ENCODE measurements at places on chromosomes 3 and 15.

DNA sequence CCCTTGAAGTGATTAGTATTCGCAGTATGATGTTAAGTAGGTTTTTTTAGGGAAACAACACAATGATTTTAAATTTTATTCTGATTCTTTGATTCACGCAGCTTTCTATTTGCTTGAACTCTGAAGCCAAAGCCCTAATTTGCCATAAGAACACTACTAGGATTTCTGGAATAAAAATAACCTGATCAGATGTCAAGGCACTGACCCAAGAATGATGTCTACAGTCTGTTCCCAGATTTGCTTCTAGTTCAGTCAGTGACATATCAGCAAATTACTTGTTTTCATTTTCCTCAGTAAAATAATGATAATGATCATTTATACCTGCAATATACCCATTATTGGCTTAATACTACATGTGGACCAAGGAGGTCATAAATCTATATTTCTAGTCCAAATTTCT, 179.5 kb upstream of the EIF1B start:
- no peak for DNase-seq

DNA sequence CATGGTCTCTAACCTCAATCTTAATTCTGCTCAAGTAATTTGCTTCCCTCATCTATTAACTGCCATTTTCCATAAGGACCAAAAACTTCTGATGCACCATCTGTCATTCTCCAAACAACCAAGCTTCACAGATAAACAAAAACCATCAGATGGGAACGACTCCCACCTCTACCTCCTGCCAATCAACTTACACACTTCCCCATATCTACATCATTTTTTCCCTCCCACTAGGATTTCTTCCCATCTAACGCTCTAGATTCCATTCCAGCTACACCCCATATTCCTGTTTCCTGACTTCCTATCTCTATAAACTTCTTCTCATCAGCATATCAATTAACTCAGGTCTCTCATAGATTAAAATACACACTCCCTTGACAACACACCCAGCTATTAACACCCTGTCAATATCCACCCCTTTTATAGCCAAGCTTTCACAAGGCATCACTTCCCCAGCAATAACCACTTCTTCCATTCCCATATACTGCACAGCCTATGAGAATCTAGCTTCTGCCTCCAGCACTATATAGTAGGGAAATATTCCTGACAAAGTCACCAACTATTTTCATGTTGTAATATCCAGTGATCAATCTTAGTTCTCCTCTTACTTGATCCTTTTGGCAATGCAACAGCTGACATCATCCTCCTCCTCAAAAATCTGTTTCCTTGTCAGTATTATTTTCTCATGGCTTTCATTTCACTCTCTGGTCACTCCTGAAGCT, 39.2 kb downstream of the SNX4 start:
- no peak for DNase-seq

GRCh38 chr3:71350998-71351397, 232.5 kb downstream of the FOXP1 start:
- DNase-seq, result no peak

DNA sequence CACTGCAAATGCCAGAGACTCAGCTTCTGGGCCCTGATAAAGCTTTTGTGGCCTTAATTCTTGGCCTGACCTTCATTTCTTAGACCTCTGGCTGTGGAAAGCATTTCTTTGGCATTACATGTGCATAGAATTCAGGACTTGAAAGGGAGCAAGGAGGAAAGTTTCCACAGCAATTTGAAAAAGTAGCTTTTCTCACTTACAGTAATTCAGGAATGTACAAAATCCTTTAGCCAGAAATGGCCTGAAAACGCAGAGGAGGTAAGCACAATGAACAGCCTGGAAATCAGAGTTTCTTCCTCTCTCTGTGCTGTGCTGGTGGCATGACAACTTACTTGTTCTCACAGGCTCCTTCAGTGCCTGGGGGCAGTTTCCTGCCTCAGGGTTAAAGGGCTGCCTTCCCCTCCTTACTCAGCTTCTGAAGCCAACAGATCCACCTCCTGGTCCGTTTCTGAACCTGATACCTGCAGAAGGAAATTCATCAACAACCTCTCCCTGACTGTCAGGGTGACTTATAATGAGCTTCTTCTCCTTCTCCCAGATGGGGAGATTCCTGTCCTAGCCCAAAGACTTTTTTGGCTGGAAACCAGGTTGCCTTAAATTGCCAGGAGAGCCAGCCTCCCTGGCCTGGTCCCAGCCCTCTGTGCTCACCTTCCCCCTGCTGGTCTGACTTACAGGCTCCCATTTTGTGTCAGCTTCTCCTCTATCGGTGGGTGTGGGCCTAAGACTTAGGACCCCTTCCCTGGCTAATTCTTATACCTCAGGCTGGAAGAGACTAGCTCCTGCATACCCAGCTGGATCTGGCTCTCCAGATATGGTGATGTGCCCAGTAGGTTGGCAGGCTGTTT, 102.3 kb downstream of the MYRIP start:
- DNase-seq, result no peak

GRCh38 chr15:93362203-93362602, 273.2 kb upstream of the RGMA start:
- no peak for DNase-seq

DNA sequence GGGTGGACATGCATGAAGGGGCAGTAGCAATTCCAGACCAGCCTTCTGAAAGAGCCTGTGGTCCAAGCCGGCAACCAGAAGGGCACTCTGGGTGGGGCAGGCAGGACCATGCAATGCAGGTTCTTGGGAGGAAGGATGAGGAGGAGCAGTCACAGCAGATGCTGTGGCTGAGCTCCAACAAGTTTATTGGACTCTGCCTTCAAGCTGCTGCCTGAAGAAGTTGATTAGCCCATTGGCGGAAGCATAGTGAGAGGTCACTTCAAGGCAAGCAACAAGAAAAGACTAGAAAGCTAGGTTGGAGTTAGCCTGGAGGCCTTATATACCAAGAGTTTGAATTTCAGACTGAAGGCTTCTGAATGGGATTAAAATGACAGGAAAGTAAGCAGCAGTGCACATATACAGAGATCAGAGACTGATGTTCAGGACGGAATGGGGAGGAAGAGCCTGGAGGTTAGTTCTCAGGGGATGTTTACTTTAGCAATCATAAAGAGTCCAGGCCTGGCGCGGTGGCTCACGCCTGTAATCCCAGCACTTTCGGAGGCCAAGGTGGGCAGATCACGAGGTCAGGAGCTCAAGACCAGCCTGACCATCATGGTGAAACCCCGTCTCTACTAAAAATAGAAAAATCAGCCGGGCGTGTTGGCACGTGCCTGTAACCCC, 39.9 kb downstream of the SFMBT1 start:
- no peak for DNase-seq

DNA sequence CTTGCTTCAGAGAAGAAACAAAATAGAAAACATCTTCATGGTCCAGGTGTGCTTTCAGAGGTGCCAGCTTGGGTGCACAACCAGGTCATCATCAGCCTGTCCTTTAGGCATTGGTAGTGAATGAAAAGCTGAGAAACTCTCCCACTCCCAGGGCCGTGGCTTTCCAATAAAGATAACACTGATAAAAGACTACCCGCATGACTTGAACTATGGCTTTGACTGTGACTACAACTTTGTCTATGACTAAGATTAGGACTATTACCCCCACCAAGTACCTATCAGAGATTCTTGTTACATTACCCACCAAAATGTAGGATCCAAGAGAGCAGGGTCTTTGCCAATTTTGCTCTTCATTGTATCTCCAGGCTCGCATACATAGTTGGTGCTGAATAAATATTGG, 115.2 kb downstream of the EDEM1 start:
- DNase-seq, result no peak

- no peak for DNase-seq
Measured at GRCh38 chr15:74809956-74810355, 2.7 kb upstream of the LMAN1L start.

DNA sequence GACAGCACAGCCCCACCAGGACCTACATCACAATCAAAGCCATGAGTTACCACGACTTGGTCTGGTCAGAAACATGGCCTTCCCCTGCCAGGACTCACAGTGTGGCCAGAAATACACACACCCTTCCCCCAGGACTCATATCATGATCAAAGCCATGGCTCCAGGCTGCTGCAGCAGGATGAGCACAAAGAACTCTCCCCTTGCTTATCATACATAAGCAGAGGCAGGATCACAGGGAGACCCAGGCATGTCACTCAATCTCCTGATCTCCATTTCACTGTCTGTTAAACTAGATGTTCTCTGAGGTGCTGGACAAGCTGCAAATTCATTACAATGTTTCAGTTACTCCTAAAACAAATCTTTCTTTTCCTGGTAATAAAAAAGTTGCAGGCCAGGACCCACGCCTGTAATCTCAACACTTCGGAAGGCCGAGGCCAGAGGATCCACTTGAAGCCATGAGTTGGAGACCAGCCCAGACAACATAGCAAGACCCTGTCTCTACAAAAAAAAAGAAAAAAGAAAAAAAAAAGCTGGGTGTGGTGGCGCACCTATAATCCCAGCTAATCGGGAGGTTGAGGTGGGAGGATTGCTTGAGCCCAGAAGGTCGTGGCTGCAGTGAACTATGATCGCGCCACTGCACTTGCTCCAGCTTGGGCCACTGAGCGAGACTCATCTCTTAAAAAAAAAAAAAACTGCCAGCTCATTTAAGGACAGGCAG, 1.2 kb downstream of the PFKFB4 start:
- DNase-seq, result no peak

- DNase-seq, result no peak
Measured at GRCh38 chr3:31861826-31862225, 119.2 kb downstream of the OSBPL10 start.

- DNase-seq, result no peak
Measured at GRCh38 chr15:80822676-80823075, 43.5 kb downstream of the CEMIP start.

DNA sequence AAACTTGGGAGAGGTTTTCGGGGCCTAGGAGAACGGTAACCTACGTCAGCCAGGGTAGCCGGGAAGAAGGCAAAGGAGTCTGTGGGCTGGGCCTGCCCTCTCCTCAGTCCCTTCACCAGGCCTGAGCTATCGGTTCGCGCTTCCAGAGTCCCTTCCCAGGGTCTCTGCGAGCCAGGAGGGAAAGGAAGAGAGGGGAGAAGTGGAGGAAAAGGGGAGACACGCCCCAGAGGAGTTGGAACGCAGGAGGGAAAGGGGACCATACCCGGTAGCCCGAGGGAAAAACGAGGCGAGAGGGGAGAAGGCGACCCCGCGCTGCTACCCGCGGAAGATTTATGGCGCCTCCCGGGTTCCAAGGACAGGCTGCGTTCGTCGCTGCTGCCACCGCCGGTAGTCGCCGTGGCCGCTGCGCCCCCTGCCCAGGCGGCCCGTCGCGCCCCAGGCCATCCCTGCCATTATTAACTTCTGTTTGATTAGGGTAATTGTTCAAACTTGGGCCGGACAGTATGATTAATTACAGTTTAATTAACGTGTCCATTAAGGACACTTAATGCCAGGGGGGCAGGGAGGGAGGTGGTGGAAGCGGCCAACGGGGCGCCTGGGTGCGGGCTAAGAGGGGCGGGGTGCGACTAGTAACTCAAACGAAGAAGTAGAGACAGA, 3.4 kb upstream of the SKOR1 start:
- no peak for DNase-seq

GRCh38 chr15:41789662-41790061, 15.4 kb downstream of the MAPKBP1 start:
- no peak for DNase-seq

GRCh38 chr3:58526515-58526957, 10.5 kb downstream of the ACOX2 start:
- DNase-seq, result no peak

All from activated T-cell treated with anti-CD3 and anti-CD28 coated beads for 4 hours (primary cell).